Stimulated activated CD4-positive, alpha-beta T cell treated with anti-CD3 and anti-CD28 coated beads, Interleukin-15, amount 100 ng/mL, for 1 hour (primary cell): ENCODE measurements at places on chromosomes 16 and 17.

DNA sequence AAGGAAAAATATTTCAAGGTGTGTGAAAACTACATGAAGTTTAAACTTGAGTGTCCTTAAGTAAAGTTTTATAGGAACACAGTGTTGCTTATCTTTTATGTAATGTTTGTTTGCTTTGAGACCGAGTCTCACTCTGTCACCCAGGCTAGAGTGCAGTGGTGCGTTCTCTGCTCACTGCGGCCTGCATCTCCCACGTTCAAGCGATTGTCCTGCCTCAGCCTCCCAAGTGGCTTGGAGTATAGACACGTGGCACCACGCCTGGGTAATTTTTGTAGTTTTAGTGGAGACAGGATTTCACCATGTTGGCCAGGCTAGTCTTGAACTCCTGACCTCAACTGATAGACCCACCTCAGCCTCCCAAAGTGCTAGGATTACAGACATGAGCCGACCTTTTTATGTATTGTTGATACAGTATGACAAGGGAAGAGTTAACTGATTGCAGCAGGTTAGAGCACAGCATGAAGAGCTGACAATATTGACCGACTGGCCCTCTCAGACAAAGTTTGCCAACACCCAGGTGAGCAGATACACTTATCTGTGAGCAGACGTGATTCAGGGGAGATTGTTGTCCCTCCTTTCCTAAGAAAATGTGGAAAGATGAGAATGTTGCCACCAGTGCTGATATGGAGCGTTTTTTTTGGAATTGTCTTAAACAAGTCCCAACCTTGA, 373.7 kb downstream of the WWOX start:
- no peak for DNase-seq

- DNase-seq, result no peak
Observed at GRCh38 chr16:89257757-89258465, 40.4 kb downstream of the ZNF778 start.

GRCh38 chr16:89921702-89922476, 1.3 kb upstream of the TUBB3 start:
- DNase-seq, result no peak

- no peak for DNase-seq
Observed at GRCh38 chr16:74271872-74272271, 24.7 kb upstream of the PSMD7 start.
